Hematopoietic multipotent progenitor cell treated with erythropoietin and hydrocortisone succinate and interleukin-3 and kit ligand, for 17 days (in vitro differentiated cells): ENCODE measurements at places on chromosomes 11 and 22.

DNA sequence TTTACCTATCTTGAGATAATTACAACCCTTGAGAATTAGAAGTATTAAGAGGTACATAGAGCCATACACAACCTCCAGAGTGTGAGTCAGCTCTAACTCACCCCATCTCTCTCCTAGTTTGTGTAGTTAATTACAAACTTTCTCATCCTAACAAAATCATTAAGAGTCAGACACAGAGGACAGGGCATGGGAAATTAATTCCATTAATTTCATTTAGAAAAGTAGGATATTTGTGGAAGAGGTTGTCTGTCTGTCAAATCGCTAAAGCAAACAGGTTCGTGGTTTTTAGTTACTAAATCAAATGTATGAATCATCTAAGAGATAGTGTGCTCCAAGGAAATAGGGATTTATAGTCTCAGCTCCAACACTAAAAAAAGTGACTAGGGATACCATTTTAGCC, 1261.4 kb upstream of the TENM4 start:
- DNase-seq: no peak

DNA sequence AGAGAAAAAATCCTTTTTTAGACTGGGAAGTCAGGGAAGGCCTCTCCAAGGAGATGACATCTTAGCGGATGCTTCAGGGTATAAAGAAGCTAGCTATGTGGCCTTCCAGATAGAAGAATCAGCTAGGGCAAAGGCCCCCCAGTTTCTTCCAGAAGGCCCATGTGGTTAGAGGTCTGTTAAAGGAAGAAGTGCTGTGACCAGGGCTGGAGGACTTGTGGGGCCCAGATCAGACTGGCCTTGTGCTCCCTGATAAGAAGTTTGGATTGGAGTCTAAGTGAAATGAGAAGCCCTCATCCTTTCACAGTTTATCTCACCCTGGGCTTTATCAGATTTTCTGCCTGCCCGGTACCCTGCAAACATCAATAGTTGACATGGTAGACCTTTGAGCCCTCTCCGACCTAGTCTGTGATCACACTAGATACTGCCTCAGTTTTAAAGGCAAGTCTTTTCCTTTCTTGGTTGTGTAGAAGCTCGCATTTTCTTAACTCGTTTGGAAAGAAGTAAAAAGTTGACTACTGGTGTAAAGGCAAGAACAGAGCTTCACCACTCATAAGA, 7.8 kb downstream of the AMPD3 start:
- DNase-seq: no peak

DNA sequence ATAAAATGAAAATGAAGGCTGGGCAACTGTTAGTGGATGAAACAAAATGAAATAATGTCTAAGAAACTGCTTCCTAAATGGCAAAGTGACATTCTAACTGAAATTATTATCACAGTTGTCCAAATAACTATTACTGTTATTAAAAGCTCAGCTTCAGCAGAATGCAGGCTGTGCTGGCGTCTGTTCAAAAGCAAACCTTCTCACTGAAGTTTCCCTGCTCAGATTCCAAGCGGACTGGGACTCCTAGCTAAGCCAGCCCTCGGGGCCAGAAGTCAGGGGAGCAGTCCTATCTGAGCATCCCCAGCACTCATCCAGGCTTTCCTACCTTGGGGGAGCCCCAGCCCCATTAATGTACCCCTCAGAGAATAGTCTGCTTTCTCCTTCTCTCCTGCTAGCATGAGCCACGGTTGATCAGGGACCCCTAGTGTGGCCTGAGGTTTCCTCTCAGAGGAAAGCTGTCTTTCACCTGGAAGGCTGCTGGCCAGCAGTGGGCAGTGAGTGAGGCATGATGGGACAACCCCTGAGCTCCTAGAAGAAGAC, 1167.3 kb downstream of the TBC1D22A start:
- DNase-seq: no peak

GRCh38 chr11:1871531-1871930, 18.6 kb downstream of the LSP1 start:
- no peak for DNase-seq

DNA sequence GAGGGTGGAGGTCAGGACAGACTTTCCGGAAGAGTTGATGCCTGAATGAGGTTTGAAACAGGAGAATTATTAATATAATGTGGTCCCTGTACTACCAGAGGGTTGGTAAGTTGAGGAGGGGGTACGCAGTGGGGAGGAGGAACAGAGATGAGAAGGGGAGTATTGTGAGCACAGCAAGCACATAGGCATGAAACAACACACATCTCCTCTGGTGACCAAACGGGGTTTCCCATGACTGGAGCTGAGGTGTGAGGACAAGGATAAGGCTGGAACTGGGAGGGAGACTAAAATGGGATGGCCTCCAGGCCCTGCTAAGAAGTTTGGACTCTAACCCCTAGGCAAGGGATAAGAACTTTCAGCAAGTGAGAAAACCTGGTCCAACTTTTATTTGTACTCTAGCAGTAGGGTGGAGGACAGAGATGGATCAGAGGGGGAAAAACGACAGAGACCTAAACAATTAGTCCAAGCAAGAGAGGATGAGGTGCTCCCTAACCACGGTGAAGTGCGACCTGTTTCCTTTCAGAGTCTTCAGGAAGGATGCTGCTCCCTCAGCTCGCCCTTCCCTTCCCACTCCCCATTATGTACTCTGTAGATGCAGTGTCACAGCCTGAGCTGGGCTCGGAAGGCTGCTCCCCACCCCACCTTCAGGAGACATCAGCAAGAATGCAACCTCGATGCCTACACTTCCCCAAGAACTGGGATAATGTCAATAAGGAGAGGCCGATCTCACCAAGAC, 59.2 kb downstream of the BTG4 start:
- no peak for DNase-seq

DNA sequence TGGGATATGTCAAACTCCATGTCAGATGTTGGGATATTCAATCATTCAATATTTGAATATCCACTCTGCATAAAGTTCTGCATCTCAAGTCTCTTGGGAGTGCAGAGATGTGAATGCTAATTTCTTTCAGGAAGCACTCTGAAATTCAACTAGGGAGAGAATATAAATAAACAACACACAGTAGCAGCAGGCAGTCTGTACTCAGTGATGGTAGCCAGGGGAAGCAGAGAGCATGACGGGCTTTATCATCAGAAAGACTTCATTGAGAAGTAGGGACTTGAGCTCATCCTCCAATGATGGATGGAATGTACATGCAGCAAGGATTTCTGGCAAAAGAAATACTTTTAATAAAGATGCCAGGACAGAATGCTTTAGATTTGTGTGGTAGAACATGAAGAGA, 9.8 kb upstream of the TEAD1 start:
- DNase-seq: no peak

DNA sequence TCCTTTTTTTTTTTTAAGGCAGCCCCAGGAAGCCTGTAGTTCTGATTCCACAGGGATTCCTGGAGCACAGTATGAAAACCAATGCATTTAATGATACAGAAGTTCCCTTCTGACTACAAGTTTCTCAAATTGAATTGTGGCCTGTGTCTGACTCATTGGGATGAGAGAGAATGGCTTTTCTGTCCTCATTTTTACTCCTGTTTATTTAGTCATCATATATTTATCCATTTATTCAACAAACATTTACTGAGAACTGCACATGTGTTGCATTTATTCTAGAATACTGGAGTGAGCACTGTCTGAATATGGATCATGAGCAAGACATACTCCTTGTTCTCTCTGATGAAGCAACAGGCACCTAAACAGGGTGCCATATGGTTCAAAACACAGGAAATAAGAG, 231.2 kb downstream of the NTM start:
- DNase-seq: no peak

DNA sequence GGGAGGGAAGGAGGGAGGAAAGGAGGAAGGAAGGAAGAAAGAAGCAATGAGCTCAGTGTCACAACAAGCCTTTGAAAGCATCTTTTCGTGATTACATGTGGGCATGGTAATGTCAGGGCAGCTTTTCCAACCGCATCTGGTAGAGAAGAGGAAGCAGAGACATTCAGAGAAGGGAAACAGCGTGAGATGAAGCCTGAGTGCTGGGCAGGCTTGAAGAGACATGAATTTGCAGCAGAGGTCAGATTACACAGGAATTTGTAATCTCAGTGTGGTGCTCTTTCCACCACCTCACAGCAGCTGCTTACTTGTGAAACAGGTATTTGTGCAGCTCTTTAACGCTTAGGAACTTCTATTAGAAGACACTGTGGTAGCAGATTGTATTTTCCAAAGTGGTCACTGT, 289.5 kb upstream of the C11orf87 start:
- DNase-seq: no peak
